Thymus (tissue), 14 donors: ENCODE measurements at places on chromosomes 2 and 18. TPM values are rescaled to one million over a fixed set of nuclear protein-coding genes. Genes with fewer than 3 reads are reported as not detected.
A peak's percentile ranks its signal among the peaks of the same experiment; 100 is the strongest.

DNA sequence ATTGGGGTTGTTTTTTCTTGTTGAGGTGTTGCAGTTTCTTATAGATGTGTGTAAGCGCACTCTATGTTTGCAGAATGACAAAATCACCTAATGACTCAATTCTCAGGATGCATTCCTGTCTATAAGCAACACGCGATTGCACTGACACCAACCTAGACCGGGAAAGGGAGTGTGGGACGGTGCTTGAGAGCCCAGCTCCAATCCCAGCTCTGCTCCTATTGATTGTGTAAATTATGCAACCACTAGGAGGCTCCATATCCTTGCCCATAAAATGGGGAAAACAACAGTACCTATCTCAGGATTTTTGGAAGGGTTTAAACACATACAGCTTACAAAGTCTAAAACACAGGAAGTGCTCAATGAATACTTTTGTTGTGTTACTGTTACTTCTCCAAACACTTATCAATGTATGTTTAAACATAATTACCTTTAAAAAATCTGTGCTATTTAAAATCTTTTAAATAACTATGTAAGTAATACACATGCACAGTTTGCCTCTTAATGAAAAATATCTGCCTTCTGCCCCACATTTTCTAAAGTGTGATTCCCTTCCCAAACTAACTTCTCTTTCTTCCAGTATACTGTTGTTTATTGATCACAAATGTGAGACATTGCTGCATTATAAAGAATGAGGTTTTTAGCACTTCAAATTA is 132.5 kb downstream of the SPHKAP start:
- H3K27me3 ChIP-seq = no peaks in the 10 kb centered on the region
- no peaks in the 10 kb centered on the region for H3K4me1 ChIP-seq
- H3K4me3 ChIP-seq = no peak overlapping the region
- no peak overlapping the region for H3K27ac ChIP-seq

GRCh38 chr2:119326938-119327337 is 39.7 kb downstream of the C2orf76 start:
- no peaks in the 10 kb centered on the region for H3K27me3 ChIP-seq
- no peak overlapping the region for H3K4me3 ChIP-seq
- no peaks in the 10 kb centered on the region for H3K36me3 ChIP-seq
- no peak overlapping the region for H3K27ac ChIP-seq

DNA sequence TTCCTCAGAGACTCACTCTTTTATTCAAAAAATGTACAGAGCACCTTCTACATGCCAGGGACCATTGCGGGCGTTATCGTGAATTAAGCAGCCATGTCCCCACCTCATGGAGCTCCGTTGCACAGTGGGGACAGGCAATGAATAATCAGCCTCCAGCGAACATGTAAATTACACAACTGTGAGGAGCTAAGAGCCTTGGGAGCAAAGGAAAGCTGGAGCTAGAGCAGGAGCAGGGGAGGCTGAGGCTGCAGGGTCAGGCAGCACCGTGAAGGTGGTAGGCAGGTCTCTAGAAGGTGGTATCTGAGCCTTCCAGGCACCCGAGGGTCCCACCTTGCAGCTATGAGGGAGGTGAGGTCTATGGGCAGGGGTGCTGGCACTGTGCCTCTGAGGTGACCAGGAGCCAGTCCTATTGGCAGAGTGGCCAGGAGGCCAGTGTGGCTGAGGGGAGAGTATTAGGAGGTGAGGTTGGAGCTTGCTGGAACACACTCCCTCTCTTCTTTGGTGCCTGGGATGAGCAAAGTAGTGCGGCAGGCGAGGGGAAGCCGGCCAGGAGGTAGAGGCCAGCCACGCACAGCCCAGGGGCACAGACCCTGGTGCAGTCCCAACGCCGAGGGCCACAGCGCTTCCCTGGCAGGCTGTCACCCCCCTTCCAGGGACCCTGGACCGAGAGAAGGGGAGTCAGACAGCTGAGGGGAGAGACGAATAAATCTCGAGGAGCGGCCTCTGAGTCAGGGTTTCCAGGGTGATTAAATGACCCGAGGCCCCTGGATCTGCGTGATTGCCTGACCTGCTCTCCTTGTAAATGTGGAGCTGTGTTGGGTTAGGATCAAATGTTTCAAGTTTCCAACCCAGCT is 167.3 kb downstream of the SEPTIN10 start:
- H3K36me3 ChIP-seq = no peaks in the 10 kb centered on the region
- no peak for DNase-seq

DNA sequence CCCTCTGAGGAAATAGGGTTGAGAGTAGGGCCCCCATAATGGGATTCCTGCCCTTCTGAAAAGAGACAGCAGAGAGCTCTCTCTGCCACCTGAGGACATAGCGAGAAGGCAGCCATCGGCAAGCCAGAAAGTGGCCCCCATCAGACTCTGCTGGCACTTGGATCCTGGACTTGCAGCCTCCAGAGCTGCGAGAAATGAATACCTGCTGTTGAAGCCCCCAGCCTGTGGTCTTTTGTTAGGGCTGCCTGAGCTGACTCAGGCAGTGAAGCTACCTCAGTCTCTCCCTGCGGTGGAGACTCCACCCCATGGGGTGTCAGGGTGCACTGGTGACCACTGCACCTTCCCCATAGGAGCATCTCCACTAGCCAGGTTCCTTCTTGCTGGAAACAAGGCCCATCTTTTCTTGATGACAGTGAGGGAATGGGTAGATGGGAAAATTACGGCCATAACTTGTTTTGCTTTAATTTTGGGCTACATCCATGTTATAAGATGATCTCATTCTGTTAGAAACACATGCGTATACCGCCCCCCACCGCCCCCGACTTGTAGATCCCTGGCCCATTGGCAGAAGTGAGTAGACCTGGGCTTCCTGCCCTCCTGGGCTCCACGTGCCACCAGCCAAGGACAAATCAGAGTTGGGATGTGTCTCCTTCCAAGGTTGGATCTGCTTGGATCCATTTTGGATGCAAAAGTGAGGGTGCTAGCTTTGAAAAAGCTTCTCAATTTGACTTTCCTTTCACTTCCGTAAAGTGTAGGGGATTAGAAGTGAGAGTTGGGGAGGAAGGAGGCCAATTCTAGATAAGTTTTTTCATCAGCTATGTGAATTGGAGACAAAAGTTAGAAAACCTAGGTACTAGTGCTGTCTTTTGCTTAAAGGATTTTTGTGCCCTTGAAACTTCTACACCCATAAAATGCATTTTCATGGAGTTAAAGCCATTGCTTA is 42.9 kb downstream of the NCK2 start:
- H3K36me3 ChIP-seq = peaks cover 17% of the 10 kb centered on the region
- H3K4me3 ChIP-seq = no peak overlapping the region
- H3K4me1 ChIP-seq = peaks cover 29% of the 10 kb centered on the region
- no peaks in the 10 kb centered on the region for H3K27me3 ChIP-seq
- H3K27ac ChIP-seq = no peak overlapping the region

DNA sequence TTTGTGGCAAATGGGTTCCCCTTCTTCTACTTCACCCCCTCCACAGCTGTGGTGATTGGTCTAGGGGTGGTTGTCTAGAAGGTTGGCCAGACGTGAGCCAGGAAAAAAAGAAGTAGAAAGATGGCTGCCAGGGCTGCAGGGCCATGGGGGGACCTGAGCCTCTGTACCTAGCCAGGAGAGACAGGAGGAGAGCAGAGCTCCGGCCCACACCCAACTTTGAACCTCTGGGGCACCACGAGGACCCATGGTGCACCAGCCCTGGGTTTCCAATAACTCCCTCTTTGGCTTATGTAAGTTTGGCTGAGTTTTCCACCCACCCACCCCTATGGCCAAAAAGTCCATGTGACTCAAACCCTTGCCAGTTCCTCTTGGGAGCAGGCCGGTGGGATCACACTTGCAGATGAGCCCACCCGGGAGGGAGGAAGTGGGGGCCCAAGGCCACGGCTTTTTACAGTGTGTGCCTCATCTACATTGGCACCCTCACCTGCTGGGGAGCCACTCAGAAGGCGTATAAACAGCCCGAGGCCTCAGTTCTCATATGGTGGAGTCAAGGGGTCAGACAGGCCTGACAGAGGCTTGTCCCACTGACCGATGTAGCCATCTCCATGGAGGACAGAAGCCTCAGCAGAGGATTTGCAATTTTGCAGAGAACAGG is 293.1 kb upstream of the HDAC4 start:
- H3K4me3 ChIP-seq = no peak overlapping the region
- no peaks in the 10 kb centered on the region for H3K4me1 ChIP-seq
- no peaks in the 10 kb centered on the region for H3K27me3 ChIP-seq
- no peak for DNase-seq
- no peak overlapping the region for H3K27ac ChIP-seq
- no peaks in the 10 kb centered on the region for H3K36me3 ChIP-seq

GRCh38 chr18:3716116-3716660 is 266.2 kb downstream of the TGIF1 start:
- no peak overlapping the region for H3K27ac ChIP-seq
- no peaks in the 10 kb centered on the region for H3K27me3 ChIP-seq
- H3K4me3 ChIP-seq = no peak overlapping the region
- no peak for DNase-seq
- H3K4me1 ChIP-seq = peaks cover 66% of the 10 kb centered on the region
- no peaks in the 10 kb centered on the region for H3K36me3 ChIP-seq

DNA sequence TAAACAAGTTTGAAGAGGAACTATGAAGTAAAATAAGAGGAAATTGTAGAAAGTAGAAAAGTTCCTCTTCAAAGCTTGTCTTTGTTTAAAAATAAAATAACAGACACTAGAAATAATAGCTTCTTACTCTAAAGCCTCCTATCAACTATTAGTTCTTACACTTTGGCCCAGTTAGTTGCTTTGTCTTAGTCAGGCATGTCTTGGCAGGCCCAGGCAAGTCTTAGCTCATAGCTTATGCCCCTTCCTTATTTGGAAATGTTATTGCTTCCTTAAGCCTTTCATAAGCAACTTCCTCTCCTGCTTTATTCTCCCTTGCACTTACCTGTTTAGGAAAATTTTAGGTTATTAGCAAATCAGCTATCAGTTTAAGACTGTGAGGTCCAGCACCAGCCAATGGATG is 950.6 kb upstream of the LRATD1 start:
- no peaks in the 10 kb centered on the region for H3K4me1 ChIP-seq
- no peak for DNase-seq
- H3K36me3 ChIP-seq = no peaks in the 10 kb centered on the region
- H3K27ac ChIP-seq = no peak overlapping the region

DNA sequence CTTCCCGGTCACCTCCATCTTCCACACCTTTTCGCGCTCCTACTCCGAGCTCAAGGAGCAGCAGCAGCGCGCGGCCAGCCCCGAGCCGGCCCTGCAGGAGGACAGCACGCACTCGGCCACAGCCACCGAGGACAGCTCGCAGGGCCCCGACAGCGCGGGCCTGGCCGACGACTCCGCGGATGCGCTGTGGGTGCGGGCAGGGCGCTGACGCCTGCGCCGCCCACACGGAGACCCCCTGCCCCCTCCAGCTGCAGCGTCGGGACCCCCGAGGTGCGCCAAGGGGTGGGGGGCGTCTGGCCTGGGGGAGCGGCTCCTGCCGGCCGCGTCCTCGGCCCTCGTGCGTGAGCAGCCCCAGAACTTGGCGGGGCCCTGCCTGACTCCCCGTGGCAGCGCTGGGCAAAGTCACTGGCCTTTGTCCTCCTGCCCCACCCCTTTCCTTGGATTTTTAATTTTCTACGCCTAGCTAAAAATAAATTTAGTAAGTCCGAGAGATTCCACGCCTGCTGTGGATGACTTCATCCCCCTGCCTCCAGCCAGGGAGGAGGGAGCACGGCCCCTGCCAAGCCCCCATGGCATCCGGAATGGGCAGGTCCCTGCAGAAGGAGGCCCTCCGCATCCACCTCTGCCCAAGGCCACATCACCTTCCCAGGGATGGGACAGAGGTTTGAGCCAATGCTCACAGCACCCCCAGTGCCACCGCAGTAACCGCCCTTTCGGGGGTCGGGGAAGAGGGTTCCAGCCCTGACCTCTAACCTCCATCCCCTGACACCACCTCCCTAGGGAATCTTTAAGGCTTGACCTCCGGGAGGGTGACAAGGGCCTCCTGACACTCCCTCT is 51.6 kb downstream of the SLC66A2 start:
- no peaks in the 10 kb centered on the region for H3K27me3 ChIP-seq
- DNase-seq = no peak
- H3K4me1 ChIP-seq = no peaks in the 10 kb centered on the region
- peaks cover 26% of the 10 kb centered on the region for H3K36me3 ChIP-seq

DNA sequence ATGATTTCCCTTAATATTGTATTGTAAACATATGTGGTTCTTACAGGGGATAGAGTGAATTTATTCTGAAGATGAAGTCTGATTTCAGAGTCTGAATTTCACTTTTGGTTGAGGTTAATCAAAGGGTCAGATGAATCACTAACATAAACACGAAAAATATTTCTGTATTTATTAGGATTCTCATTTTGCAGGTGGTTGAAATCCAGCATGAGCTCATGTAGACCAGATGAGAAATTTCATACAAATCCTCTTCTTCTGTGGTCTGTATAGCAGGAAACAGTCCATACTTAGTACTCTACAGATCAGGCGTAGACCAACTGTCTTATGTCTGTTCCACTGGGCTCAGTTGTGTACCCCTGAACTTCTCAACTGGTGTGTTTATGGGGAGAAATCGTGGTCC is 157.8 kb downstream of the BABAM2 start:
- H3K27ac ChIP-seq = no peak overlapping the region
- no peaks in the 10 kb centered on the region for H3K27me3 ChIP-seq
- no peaks in the 10 kb centered on the region for H3K4me1 ChIP-seq
- no peak overlapping the region for H3K4me3 ChIP-seq
- DNase-seq = no peak
- no peaks in the 10 kb centered on the region for H3K36me3 ChIP-seq

DNA sequence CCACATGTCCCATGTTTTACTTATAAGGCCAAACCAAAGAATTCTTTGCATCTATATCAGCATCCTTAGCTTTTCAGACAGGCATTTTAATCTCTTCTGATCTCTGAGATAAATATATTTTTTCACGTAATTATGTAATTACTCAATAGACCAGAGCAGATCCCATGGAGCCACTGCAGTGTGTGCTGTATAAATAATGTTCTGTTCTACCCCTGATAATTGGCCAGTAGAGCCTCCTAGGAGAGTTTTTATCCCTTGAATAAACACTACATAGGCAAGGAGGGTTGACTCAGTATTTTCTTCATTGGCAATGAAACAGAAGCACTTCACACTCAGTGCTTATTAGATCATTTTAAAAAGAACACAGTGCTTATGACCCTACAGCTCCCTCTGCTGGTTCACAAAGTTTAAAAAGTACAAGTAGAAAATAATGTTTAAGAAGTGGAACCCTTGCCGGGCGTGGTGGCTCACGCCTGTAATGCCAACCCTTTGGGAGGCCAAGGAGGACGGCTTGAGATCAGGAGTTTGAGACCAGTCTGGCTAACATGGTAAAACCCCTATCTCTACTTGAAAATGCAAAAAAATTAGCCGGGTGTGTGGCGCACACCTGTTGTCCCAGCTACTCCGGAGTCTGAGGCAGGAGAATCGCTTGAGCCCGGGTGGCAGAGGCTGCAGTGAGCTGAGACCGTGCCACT is 91.9 kb downstream of the PPP1R1C start:
- peak; percentile 49 for DNase-seq
- H3K36me3 ChIP-seq = no peaks in the 10 kb centered on the region
- no peak overlapping the region for H3K27ac ChIP-seq
- no peaks in the 10 kb centered on the region for H3K27me3 ChIP-seq
- no peak overlapping the region for H3K4me3 ChIP-seq

- no peak overlapping the region for H3K27ac ChIP-seq
- no peak for DNase-seq
- no peak overlapping the region for H3K4me3 ChIP-seq
- no peaks in the 10 kb centered on the region for H3K36me3 ChIP-seq
- H3K4me1 ChIP-seq = no peaks in the 10 kb centered on the region
Measured at GRCh38 chr2:230930928-230931555, 6.0 kb upstream of the GPR55 start.

Gene ACTR2
- 76.2 TPM for total RNA-seq

Gene TMEM18
- 25.6 TPM for total RNA-seq

Gene MYOM1
- 1.1 TPM for total RNA-seq
